ENCODE measurements at places on chromosomes 2 and 18. TPM values are rescaled to one million over a fixed set of nuclear protein-coding genes. Genes with fewer than 3 reads are reported as not detected.

DNA sequence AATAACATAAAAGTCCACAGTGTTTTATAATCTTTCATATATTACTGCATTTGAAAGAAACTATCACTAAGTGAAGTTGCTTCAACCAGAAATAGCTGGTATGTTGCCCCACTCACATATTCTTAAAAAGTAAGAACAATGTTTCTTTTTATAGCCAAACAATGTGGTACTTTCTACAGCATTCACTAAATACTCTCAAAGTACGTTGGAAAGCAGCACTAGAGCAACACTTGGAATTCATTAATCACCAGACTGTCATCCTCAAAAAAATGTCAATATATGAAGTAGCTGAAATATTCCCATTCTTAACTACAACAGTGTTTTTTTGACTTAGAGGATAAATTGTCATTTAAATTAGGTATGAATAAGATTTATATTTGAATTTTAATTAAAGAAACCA is 32.8 kb downstream of the COBLL1 start:
- DNase-seq, result no peak

CXCR1 gene
- 0.96 TPM for total RNA-seq

SERPINB4 gene
- total RNA-seq, result not detected

VWC2L gene
- not detected for total RNA-seq
